ENCODE measurements at places on chromosomes 2 and 18. TPM values are rescaled to one million over a fixed set of nuclear protein-coding genes. Genes with fewer than 3 reads are reported as not detected.

ASIC4 gene
- 8.3 TPM for total RNA-seq

PLA2R1 gene
- 1.7 TPM for total RNA-seq

DSC1 gene
- total RNA-seq: not detected

NOSTRIN gene
- total RNA-seq: 3.9 TPM

KCNJ13 gene
- 1.1 TPM for total RNA-seq

GRCh38 chr18:70382017-70382416 lies 93.2 kb downstream of the SOCS6 start:
- DNase-seq: no peak

DNA sequence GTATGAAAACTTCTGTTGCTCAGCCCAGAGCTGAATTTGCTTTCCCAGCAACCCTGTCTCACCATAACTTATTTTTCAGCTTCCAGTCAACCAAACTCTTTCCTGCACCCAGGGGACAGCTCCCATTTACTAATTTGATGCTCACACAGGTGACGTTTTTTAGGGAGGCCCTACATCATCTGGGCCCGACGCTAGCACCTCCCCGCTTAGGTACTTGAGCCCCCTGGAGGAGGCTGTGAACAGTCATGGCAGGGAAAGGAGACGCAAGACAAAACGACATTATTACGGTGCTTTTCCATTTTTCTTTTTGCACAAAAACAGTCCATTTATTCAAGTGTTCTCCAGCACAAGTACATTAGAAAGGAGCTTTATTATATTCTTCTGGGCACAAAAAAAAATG lies 59.2 kb upstream of the POMC start:
- DNase-seq: no peak

DNA sequence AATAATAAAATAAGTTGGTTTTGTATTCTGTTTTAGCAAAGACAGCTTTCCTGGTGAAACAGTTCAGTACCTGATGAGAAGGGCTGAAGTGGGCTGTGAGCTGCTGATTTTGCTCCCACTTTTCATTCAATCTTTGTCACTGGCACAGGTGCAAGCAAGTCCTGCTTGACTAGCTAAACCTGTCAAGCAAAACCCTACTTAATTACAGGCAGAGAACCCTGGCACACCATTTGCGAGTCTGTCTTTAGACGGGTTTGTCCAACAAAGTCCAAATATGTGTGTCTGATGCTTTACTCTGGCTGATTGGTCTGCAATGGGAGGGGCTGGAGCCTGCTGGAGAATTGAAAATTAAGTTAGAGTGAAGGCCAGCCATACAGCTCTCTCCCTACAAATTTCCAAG lies 267.2 kb downstream of the EPHA4 start:
- no peak for DNase-seq

GRCh38 chr2:15827001-15827400 lies 113.3 kb upstream of the MYCN start:
- DNase-seq: no peak

- DNase-seq: no peak
Observed at GRCh38 chr2:226187616-226188015, 612.0 kb downstream of the IRS1 start.

DNA sequence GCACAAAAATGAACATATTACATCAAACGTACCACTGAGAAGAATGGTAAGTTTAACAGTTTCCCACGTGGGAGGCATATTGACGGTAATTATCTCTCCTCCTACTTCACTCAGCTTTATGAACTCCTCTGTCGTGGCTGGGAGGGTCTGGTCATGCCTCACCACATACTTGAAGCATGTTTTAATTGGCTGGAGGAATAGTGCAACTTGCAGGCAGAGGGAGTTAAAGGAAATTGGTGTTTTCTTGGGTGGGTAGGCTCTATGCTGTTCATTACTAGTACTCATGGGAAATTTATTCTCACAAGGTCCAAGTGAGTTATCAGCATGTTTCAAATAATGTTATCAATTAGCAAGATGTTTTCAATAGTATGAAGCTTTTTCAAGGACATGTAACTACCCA lies 767.0 kb downstream of the PLCL1 start:
- DNase-seq: no peak

DNA sequence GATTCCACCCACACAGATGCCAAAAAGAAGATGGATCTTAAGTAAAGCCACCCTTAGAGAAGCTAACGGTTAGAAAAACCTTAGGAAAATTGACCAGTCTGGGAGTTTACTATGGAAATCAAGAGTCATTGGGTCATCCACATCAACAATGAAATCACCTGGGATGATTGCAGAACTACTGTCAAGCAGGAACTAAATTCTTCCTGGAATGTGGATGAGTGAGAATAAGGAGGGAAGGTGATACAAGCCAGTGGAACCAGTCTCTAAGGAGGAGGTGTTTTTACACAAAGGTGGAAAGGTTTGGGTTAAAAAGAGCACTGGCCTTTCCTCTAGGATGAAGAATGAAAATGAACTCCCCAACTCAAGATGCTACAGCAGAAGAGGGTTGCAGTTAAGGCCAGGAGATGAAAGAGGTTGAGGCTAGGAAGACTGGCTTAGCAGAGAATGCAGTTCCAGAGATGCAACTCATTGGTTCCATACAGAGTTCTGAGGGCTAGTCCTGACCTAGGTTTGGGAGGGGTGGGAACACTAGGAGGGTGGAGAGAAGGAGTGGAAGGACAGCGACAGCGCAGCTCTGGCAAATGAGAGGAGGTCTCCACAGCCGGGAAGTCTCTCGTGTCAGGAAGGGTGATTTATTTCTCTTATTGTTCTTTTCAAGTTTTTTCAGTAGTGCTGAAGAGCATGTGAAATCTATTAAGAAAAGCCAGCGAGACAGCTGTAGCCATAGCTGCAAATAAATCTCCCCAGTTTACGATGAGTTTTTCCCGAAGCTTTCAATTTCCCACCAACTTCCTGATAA lies 27.7 kb upstream of the KDM3A start:
- no peak for DNase-seq

GRCh38 chr2:8680822-8681760 lies 765 bp upstream of the ID2 start:
- peak; percentile 64 for DNase-seq

GRCh38 chr18:53101536-53102105 lies 761.6 kb downstream of the DCC start:
- no peak for DNase-seq

DNA sequence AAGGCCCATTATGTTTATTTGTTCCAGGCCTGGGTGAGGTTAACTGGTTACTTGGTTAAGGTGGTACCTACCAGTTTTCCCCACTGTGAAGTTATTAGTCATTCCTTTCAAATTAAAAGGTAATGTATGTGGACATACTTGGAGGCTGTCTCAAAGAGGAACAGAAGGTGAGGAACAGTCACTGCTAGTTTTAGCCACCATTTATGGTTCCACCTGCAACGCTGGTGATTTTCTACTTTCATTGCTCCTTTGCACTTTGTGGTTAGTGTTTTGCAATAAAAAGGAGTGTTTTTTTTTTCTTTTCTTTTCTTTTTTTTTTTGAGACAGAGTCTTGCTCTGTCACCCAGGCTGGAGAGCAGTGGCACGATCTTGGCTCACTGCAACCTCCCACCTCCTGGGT lies 6.1 kb upstream of the ST6GAL2 start:
- no peak for DNase-seq

DNA sequence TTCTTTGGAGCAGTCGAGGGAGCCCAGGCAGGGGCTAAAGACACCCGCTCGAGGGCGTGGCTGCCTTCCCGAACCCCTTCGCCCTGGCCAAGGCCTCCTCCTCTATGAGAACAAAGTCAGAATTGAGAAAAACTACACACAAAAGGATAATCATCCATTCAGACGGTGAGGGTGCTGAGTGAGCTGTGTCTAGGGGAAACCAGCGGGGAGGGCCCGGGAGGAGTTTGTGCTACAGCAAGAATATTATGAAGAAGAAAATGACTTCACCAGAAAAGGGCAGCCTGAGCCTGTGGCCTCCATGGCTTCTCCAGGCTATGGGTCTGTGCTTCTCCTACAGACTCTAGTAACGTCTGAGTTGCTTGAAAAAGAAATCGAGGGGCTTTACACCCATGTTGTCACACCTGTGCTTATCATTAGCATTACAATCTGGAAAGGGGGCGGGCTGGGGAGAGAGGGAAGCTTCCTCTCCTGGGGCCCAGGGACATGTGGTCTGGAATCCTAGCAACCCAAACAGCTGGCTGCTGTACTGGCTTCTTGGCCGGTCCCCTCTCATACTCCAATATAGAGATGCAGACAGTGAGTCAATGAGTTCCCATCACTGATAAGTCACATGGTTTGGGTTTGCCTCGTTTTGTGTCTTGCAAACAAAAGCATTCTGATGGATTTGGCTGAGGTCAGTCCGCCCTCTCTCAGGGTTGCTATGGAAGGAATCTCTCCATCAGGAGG lies 52.0 kb upstream of the ARL4C start:
- no peak for DNase-seq

DNA sequence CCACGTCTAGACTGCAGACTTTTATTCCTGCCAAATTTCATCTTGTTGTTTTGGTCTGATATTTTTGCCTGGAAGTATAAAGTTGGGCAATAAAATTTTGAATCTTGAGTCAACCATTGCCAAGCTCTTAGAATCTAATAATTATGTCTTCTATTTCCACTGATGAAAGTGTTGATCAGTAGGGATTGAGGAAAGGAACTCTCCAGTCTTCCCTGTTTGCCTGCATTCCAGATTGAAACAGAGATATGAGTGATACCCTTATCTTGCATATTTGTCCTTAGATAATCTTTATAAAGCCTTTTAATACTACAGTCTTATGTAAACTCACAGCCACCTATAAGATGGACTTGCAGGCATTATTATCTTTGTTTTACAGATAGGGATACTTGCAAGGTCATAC lies 45.5 kb upstream of the UBE2E3 start:
- DNase-seq: no peak

DNA sequence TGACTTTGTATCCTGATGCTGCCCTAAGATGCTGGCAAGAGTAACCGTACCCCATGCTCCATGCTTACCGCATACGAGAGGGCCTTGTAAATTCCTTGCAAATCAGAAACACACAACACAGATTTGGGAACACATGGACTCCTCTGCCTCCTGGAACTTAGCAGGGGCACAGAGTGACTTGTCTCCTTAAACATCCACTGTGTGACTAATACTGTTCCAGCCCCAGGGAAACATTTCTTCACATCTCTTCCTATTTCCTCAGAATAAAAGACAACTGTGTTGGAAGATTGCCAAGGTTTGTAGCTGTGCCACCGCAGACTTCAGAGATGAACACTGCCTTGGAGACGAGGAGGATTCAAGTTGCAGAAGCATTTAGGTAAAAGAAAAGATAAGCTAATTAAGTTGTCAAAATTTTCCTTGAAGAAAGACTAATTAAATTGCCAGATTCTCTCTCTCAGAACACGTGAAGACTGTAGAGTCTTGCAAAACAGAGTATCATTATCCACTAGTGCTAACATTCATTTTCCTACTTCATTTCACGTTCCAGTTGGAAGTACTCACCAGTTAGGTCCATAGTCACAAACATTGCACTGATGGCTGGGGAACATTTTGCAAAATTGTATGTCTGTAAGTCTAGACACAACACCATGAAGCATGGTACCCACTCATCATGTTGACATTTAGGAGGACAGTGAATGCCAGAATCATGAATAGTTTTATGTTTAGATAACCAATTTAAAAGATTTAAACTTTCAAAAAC lies 188.8 kb downstream of the TSN start:
- DNase-seq: no peak

DNA sequence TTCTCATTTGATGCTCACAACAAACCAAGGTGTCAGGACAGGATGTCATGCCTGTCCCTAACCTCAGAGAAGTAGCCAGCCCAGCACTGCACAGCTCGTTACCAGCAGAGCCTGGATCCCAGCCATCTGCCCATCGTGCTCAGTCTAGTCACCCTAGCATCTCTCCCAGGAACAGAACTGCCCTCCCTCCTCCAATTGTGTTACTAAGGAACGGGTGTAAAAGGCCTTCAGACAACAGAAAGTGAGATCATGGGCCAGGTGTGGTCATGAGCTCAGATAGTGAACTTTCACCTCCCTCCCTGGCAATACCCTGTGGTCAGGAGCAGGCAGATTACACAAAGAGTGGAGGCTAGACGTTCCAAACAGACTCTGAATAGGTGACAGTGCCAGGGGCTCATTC lies 111.8 kb upstream of the PPP1CB start:
- no peak for DNase-seq

DNA sequence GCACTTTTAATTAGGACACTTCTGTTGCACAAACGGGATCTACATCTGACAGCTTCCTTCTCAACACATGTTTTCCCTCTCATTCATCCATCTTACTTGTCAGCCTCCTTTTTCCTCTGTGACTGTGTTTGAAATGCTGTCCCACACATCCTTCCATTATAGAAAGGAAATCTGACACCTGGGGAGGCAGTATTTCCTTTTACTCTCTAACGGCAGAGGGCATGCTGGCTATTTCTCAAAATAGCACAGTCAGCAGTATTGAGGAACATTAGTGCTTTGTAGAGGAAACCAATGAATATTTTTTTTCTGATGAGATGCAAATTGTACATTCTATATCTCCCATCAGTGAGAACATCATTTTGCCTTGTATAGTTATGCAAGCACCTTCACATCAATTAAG lies 668.7 kb downstream of the SLC4A3 start:
- DNase-seq: no peak

DNA sequence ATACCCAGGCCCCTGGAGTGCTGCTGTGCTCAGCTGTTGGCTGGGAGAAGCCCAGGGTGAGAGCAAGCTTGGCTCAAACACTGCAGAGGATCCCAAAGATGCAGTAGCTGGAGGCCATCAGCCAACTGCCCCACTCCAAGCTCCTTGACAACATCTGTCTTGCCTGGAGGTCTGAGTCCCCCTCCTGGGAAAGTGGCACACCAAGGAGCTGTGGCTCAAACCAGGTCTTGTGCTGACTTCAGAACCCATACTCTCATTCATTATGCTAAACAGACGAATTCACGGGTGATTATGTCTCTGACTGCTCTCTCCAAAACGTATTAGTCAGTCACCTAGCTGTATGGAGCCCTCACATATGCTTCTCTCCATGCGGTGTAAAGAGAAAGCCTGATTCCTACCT lies 206.1 kb downstream of the TTC32 start:
- DNase-seq: no peak

DNA sequence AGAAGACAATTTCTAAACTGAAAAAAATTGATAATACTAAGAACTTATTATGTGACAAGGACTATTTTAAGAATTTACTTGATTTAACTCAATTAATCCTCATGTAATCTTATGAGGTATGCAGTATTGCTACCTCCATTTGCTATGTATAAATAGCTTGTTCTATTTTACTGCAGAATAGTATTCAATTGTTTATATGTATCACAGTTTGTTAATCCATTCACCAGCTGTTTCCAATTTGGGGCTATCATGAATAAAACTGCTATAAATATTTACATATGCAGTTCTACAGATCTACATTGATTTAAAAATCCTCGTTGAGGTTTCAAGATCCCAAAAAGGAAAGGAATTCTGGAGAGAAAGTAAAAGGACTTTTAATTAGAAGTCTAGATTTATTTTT lies 54.8 kb upstream of the DOCK10 start:
- no peak for DNase-seq

- DNase-seq: no peak
Observed at GRCh38 chr2:126828491-126828890, 70.2 kb upstream of the TEX51 start.

DNA sequence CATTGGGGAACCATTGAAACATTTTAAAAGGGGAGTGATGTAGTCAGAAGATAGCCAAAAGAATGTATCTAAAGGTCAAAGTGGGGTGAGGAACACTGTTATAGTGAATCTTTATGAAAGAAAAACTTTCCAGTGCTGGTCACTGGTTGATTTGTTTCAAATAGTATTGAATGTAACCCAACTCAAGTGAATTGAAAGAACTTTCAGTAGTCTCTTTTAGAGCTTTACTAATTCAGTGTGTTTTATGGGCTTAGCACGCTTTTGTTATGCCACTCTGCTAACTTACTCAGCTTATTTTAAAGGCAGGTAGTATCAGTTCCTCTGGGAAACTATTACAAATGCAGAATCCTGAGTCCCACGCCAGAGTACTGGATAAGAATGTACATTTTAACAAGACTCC lies 57.3 kb downstream of the GTF2A1L start:
- no peak for DNase-seq

Measured in occipital lobe (tissue), 3 donors.